ENCODE measurements at places on chromosomes 4 and X. TPM values are rescaled to one million over a fixed set of nuclear protein-coding genes. Genes with fewer than 3 reads are reported as not detected.

Gene YY2
- total RNA-seq = not detected

Gene GPC4
- 28.1 TPM for total RNA-seq

DNA sequence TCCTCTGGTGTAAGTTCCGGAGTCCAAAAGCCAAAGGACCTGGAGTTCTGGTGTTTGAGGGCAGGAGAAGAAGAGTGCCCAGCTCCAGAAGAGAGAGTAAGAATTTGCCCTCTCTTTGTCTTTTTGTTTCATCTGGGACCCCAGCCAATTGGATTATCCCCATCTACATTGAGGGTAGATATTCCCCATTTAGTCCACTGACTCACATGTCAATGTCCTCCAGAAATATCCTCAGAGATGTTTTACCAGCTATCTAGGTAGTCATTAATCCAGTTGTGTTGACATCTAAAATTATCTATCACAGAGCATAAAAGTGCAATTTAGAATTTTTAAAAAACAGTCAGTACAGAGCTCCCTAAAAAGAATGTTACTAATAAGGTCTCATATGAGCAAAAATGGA lies 132.9 kb upstream of the TMEM47 start:
- no peak for DNase-seq

- no peak for DNase-seq
Observed at GRCh38 chr4:27057053-27057452, 196.4 kb downstream of the STIM2 start.

- no peak for DNase-seq
Observed at GRCh38 chr4:8307714-8308113, 38.2 kb downstream of the HTRA3 start.

- DNase-seq = no peak
Observed at GRCh38 chrX:138067415-138067814, 501.5 kb downstream of the ZIC3 start.

GRCh38 chr4:7909463-7910262 lies 30.0 kb downstream of the AFAP1 start:
- DNase-seq = peak; percentile 89

DNA sequence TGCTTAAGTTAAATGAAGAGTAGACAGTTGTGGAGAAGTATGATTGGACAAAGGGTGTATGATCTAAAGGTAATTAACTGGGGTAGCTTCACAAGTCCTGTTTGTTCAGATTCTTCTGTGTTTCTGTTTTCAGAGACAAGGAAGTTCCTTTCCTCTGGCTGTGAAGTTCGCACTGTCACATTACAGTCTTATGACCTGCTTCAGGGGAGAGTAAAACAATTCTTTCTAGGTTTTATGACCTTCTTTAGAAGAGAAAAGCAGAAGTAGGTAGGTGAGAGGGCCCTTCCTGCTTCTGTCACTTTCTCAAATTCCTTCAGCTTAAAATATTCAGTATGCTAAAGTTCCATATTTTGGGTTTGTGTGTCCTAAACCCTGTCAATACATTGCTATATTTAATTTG lies 211.9 kb downstream of the SOX3 start:
- no peak for DNase-seq

DNA sequence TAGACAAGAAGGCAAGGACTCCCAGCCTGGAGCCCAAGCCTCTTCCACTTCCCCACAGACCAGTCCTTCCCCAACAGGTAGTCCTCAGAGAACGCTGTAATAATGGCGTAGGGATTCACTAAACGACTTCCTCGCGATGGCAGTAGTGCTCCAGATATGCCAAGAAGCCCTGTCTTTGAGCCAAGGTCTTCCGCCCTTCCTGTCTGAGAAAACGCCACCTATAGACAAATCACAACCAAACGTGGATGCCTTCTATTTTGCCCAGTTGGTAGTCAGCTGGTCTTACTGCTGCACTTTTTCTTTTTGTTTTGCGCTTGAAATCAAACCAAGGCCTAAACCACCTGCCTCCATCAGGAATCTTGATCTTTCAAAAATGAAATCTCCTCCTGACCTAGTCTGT lies 203.3 kb downstream of the OR13H1 start:
- no peak for DNase-seq

- DNase-seq = no peak
Observed at GRCh38 chr4:87545052-87545451, 15.9 kb upstream of the SPARCL1 start.

GRCh38 chr4:152408514-152409327 lies 127.2 kb downstream of the FBXW7 start:
- peak; percentile 42 for DNase-seq

All from G401 (cell line).